ENCODE measurements at places on chromosomes 7 and 10. TPM values are rescaled to one million over a fixed set of nuclear protein-coding genes. Genes with fewer than 3 reads are reported as not detected.

- DNase-seq: no peak
Observed at GRCh38 chr7:106895246-106895864, 30.3 kb downstream of the PIK3CG start.

DNA sequence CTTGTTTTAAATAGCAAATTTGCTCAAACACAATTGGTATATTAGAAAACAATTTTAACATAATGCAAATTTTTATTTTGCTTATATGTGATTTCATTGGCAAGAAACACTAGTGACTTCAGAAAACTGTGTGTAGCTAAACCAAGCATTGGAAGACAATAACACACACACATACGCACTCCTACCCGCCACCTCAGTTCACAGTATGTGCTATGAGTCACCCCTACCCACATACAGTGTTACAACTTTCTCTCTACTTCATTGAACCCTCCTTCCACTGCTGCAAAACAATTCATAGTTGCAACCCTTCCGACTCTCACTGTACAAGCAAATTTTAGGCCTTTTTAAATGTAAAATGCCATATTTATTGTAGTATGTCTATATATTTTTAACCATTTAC is 119.9 kb upstream of the THSD7A start:
- DNase-seq: no peak

- DNase-seq: no peak
Observed at GRCh38 chr7:108118959-108119358, 11.2 kb downstream of the LAMB4 start.

DNA sequence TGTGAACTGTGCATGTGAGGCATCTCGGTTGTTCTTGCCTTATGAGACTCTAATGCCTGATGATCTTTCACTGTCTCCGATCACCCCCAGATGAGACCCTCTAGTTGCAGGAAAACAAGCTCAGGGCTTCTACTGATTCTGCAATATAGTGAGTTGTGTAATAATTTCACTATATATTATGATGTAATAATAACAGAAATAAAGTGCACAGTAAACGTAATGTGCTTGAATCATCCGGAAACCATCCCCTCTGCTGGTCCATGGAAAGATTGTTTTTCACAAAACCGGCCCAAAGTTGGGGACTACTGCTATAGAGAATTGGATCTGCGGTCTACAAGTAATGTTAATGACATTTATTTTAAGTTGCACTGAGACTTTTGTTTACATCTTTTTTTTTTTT is 126.7 kb downstream of the TPST1 start:
- no peak for DNase-seq

- DNase-seq: peak; percentile 28
Observed at GRCh38 chr7:41319581-41319980, 383.3 kb downstream of the INHBA start.

DNA sequence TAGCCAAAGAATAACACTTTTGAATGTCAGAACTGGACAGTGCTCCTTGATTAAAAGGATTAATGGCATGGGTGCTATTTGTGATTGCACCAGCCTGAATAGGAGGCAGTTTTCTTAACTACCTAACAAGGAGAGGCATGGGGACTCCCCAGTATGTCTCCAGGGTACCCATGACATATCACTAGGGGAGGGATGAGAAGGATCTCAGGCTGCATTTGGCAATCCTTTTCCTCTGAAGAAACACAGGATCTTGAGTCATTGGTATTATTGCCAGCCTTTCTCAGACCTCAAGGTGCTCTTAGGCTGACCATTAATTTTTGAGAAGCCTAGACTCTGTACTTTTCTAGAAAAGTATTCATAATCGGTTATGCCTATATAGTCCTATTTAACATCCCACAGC is 77.5 kb upstream of the NPVF start:
- no peak for DNase-seq

DNA sequence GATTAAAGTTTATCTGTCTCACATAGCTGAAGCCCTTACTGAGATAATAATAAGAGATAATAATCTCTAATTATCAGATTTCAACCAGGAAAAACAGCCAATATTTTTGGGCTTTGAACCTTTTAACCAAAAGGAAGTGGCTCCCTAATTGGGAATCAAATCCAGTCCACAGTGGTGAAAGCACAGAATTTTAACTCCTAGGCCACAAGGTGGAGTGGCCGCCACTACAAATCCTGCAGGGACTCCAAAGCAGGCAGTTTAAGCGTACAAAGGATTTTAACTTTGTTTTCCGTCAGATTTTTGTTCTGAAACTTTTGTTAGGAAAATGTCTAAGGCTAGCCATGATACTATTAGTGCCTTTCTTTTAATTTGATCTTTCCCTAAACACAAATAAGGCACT is 99.6 kb upstream of the CCNY start:
- no peak for DNase-seq

DNA sequence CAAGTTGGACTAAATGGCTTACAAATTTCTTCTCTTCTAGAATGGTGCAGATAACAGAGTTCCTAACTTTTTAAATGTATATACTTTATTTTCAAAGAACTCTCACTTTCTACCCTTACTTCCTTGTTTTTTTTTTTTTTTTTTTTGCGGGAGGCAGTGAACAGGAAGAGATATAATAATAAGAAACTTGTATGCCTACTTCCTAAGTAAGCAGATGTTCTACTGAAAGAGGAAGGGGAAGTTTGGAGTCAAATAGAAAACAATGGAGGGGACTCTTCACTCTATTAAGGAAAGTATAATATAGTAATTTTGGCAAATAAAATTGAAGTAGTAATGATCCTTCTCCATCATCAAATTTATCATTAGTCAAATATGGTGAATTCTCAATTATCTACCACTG is 754.0 kb downstream of the KCNMA1 start:
- DNase-seq: no peak

GRCh38 chr7:31892099-31892829 is 177.9 kb downstream of the PDE1C start:
- no peak for DNase-seq

CFAP58 gene
- 0.40 TPM for total RNA-seq

VWA2 gene
- total RNA-seq: not detected

TWIST1 gene
- total RNA-seq: 47.1 TPM

NRCAM gene
- total RNA-seq: 0.45 TPM
